NCI-H526 treated with DMSO at 0.1 percent for 48 hours (cell line): ENCODE measurements at places on chromosomes 1 and 21.

DNA sequence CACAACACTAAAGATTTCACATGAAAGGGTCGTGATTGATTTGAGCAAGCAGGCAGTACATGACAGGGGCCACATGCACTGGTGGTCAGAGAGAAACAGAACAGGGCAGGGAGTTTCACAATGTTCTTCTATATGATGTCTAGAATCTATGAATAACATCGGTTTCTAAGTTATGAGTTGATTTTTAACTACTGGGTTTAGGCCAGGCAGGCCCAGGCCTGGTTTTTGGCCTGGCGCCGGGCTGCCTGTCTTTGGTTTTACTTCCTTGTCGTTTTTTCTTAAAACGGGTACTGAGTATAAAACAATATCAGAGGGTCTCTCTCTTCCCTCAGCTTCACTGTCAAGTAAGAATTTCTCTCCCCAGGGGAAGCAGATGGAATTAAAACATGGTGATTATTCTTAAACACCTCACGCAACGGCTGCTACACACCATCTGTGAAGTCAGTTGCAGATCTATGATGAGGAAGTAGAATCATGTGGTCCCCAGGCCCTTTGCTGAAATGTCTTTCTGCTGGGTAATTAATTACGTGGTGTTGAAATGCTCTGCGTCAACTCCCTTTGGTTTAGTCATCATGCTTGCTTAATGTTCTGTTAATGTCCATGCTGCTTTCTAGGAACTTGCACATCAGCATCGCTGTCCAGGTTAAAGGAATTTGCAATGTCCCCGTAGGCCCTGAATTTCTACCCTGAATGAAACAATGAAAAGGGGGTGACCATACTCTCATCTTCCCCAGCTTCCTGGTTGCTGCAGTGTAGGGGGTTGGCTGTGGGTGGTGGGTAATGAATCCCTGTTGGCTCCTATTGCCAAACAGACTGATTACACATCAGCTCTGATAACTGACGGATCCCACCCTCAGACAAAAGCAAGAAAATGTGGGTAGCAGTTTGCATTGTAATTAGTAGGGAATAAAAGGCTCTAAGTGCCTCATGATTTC is 70.3 kb downstream of the SERINC2 start:
- no peak for DNase-seq

GRCh38 chr1:51926171-51926812 is 47.8 kb upstream of the NRDC start:
- no peak for DNase-seq

DNA sequence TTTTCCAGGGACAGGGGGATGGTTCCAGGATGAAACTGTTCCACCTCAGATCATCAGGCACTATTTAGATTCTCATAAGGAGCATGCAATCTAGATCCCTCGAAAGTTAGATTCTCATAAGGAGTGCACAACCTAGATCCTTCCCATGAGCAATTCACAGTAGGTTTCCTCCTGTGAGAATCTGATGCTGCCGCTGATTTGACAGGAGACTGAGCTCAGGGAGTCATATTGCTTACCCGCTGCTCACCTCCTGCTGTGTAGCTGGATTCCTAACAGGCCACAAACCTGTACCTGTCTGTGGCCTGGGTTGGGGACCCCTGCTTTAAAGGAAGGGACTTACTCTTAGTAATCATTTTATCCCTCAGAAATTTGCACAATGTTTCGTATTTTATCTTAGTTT is 9.3 kb downstream of the CTH start:
- no peak for DNase-seq

GRCh38 chr1:244758708-244759107 is 76.8 kb upstream of the COX20 start:
- no peak for DNase-seq

DNA sequence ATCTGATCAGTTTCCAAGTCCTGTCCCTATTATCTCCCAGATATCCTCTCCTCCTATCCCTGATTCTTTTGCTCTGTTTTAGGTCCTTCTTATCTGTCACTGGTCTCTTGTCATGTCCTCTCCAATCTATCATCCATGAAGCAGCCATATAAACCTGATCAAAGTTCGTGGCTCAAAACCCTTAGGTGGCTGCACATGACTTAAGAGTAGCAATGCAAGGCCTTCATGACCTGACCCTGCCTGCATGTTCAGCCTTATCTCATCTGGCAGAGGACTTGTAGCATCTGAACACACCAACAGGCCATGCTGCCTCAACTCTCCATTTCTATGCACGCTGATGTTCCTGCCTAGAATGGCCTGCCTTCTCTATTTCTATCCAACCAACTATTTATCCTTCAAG is 65.2 kb downstream of the NOS1AP start:
- no peak for DNase-seq

DNA sequence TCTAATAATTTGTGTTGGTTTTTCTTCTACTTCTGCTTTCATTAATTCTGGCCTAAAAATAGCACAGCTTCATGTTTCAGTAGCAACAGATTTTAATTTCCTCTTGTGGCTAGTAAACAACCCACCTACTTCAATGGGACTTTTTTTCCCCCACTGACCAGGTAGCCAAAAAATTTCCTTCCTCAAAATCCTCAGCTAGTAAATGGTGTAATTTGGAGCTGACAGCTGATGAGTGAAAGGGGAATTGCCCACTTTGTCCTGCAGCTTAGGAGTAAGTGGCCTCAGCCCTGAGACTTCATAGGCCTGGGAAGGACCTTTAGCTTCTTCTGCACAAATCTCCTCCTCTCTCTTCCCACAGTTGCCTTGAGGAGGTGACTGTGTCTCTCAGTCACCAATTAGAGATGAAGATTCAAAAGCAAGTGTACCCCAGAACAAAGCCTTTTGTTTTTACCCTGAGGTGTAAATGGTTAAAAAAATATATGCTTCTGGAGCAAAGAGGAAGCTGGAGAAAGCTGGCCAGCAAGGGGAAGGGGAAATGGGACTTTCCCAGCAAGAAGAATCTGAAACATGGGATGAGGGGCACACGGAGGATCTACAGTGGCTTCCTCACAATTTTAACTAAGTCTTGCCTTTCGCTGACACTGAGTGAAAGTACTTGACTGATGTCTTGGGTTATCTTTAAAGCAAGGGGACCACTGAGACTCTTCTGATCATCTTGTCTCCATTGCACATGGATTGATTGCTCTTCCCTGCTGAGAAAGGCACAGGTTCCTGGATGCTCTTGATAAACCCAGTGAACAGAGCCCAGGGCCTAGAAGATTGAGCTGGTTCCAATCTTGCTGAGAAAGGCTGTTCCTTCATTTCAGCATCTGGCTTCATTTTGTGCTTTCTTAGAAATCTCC is 35.8 kb upstream of the VCAM1 start:
- no peak for DNase-seq

GRCh38 chr1:59220356-59220755 is 76.5 kb upstream of the FGGY start:
- DNase-seq, result no peak

GRCh38 chr1:33237579-33237978 is 18.7 kb upstream of the ZNF362 start:
- DNase-seq, result no peak

DNA sequence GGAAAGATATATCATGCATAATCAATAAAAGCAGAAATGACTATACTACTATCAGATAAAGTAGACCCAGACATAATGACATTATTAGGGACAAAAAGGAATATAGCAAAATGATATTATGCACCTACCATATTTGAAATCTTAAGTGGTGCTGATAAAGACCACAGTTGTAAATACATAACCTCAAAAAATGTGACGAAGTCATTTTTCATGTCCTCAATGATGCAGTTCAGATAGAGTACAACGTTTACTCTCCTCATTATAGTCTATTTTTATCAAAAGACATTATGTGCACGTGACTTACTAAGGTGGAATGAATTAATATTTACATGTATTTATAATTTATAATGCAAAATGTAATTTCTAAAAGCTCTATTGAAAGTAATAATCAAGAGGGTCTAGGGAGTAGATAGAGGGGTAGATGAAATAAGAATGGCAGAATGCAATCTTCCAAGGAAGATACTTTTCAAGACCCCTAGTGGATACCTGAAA is 61.7 kb upstream of the TNFSF4 start:
- no peak for DNase-seq

DNA sequence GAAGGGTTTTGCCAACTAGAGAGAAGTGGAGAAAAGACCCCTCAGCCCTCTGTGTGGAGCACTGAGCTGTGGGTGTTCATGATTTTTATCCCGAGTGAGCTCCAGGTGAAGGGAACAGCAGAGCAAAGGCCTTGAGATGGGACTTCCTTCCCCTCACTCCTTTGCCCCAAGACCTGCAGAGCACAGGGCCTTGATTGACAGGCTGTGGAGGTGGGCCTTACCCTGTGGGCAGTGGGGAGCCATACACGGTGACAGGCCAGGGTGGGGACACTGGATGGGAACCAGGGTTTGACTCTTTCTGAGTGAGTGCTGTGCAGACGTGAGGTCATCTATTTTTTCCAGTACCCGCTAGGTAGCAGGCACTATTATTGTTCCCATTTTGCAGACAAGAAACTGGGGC is 10.5 kb downstream of the KCNQ4 start:
- no peak for DNase-seq

- DNase-seq, result no peak
Measured at GRCh38 chr21:43193088-43193650, 24.4 kb downstream of the CRYAA start.

DNA sequence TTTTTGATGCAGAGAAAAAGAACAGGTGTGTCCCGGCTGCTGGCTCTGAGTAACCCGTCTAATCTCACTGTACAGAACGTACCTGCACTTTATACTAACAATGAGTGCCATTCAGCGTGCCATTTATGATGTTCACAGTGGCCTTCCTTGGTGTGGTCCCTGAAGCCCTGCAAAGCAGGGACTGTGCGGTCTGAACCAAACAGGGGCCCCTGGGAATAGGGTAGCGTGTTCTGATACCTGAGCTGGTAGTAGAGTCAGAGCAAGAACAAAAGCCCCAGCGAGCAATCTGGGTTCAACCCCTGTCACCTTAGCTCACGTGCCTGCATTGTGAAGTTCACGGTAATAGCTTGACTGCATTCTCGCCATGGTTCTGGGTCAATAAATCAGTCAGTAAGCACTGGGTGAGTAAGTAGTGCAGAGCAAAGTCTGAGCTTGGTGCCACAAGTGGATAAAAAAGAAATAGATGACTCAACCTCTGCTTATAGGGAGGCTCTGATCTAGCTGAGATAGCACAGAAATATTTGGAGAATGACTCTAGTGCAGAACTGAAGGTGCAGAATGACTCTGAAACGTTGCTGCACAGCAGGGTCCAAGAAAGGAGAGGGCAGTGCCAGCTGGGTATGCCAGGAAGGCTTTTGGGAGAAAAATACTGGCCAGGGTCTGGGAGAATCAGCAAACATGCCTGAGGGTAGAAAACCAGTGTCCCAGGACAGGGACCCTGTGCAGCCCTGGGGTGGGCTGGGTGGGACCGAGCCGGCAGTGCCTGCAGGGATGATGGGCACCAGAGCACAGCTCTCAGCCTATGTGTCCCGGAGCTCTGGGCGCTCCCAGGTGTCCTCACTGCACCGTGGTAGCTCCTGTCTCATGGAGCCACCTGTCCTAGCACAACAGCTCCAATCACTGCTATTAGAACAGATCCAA is 125.9 kb downstream of the RHOU start:
- DNase-seq, result no peak

- peak; percentile 94 for DNase-seq
Measured at GRCh38 chr1:74811436-74812179, 78.7 kb downstream of the TYW3 start.

DNA sequence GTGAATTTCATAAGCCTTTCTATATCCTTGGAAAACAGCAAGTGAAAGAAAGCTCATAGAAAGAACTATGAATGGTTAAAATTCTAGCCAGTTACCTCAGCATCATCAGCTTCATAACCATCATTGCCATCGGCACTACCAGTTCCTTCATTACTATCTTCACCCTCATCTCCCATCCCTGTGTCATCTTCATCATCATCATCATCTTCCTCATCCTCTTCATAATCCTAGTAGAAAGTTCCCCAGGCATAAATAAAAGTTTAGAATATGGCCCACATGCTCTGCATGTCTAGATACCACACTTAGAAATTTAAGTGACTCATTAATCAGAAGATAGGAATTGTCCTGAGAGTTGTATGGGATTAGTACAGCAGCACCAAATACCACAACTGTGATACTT is 49.0 kb downstream of the TPR start:
- DNase-seq, result no peak
